ENCODE measurements at places on chromosomes 4 and X. TPM values are rescaled to one million over a fixed set of nuclear protein-coding genes. Genes with fewer than 3 reads are reported as not detected.
A peak's percentile ranks its signal among the peaks of the same experiment; 100 is the strongest.

- DNase-seq = no peak
Measured at GRCh38 chrX:10073671-10074070, 83.1 kb upstream of the CLCN4 start.

The NEIL3 gene
- 0.10 TPM for total RNA-seq

The BLOC1S4 gene
- total RNA-seq = 7.3 TPM

DNA sequence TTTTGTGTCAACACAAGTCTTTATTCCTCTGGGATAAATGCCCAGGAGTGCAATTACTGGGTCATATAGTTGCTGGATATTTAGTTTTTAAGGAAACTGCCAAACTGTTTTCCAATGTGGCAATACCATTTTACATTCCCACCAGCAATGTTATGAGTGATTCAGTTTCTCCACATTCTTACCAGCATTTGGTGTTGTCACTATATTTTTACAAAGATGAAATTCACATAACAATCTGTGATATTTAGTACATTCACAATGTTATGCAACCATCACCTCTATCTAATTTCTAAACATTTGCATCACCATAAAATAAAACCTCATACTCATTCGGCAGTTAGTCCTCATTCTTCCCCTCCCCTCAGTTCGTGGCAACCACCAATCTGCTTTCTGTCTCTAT is 75.0 kb downstream of the MAMLD1 start:
- no peak for DNase-seq

- DNase-seq = no peak
Measured at GRCh38 chr4:55543858-55544257, 2.9 kb downstream of the CLOCK start.

- peak; percentile 70 for DNase-seq
Measured at GRCh38 chr4:7857238-7857701, 82.4 kb downstream of the AFAP1 start.

- DNase-seq = no peak
Measured at GRCh38 chrX:6778544-6779503, 243.9 kb upstream of the VCX3A start.

DNA sequence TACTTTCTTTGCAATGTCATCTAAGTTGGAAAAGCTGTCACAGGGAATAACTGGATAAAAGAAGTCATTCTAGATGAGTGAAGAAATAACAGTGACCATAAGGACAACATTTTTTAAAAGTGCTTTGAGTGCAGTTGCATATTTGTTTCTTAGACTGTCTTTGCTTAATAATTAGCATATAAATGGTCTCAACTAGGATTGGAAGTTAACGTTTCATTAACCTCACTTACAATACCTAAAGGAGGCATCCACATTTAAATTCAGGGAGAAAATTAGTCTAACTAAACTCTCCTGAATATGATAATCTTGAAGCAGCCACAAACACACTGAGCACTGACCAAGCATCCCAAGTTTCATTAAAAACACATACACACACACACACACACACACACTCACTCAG is 780.7 kb downstream of the PCDH18 start:
- DNase-seq = no peak

DNA sequence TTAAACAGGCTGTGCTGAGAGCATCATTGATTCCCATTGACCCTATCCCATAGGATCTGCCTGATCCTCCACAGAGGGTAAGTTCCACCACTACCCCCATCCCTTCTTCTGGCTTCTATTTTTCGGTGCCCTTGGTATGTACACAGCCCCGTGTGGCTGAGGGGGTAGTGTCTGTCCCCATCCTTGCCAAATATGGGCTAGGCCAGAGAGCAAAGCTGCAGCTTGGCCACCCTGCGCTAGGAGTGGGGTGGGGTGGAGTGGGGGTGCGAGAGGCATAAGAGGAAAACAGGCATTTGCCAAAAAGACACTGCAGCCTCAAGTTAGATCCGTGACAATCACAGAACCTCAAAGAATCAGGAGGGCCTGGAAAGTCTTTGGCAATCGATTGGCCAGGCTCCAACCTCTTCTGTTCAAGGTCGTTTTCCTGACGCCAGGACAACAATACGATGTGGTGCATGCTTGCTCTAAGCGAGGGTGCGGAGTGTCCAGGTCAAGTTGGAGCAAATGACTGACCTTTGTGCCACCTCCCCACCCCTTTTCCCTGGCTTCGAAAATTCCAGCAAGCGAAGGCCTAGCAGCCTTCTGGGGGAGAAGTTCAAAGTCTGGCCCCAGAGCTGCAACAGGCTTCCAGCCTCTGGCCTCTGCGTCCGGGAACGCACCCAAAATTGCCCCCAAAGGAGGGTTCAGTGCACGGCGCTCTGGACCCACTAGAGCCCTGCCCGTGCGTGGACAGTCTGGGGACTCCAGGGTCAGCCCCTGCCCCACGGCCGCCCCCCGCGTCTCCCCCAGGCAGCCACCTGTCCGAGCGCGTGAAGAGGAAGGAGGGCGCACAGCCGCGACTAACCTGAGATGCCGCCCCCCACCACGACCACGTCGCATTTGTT is 598 bp downstream of the MAOB start:
- peak; percentile 31 for DNase-seq

The OCIAD2 gene
- total RNA-seq = 18.3 TPM

The CAMK2D gene
- total RNA-seq = 232 TPM

DNA sequence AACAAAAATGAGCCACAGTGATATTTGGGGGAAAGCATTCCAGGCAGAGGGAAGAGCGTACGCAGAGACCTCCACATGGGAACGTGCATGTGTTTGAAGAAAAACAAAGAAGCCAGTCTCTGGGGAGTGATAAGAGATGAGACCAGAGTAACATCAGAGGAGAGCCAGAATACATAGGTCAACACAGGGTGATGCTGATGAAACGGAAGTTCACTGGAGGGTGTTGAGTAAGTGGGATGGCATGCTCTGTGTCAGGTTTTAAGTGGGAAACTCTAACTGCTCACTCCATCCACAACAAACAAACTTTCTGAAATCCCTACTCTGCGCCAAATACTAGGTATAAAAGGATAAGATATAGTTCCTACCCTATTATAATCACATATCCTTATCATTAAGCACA is 110.0 kb downstream of the ARHGAP6 start:
- no peak for DNase-seq

DNA sequence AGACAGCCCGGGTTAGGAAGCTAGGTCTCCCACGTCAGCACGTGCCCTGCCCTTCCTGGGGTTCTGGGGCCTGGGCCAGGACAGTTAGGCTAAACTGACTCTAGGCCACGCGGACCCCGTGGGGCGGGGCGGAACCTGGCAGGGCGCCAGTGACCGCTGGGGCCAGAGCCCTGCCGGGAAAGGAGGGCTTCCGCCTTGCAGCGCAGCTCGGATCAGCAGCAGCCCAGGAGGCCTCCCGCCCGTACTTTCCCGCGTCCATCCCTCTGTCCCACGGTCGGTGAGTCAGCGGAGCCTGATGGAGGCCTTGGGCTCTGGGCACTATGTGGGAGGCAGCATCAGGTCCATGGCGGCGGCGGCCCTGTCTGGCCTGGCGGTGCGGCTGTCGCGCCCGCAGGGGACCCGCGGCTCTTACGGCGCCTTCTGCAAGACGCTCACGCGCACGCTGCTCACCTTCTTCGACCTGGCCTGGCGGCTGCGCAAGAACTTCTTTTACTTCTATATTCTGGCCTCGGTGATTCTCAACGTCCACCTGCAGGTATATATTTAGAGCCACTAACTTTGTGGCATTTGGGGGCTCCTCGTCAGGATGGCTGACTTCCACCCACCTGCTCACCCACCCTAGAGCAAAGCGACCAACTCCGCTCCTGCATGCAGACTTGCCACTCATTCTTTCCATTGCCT is at the start of gene SMIM10:
Gene SMIM10 (plus strand): TSS at position 191 of the 681 bp plus-strand sequence. CDS start 105 bp downstream, at position 296.
- peak; percentile 89 for DNase-seq

The IGSF1 gene
- 2.6 TPM for total RNA-seq

DNA sequence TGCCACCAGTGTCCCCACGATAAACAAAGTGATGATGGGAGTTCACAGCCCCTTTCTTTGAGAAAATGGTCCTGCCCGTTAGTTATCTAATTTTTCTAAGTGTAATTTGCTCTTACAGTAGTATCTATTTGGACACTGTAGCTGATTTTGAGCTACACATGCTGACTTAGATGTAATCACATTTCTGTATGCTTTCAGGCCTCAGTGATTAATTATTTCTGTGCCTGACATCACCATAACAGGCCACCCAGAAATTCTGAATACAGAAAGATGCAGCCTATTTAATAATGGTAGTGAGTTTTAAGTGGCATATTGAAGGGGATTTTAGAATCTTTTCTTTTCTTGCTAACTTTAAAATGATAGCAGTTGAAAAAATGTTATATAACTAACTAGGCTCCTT is 147.6 kb upstream of the ANXA10 start:
- no peak for DNase-seq

DNA sequence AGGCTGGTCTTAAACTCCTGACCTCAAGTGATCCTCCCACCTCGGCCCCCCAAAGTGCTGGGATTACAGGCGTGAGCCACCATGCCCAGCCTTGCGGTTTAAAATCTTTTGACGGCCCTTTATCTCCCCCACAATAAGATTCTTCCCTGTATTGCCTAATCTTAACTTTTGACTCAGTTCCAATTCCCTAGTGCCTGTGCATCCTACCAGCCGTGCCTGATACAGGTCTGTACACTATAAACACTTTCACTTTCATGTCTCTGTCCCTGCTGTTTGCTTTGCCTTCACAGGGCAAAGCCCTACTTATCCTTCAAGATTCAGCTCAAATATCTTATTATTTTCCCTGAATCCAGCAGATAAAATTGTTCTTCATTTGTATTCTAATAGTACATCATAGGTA is 74.6 kb downstream of the WDR44 start:
- no peak for DNase-seq

DNA sequence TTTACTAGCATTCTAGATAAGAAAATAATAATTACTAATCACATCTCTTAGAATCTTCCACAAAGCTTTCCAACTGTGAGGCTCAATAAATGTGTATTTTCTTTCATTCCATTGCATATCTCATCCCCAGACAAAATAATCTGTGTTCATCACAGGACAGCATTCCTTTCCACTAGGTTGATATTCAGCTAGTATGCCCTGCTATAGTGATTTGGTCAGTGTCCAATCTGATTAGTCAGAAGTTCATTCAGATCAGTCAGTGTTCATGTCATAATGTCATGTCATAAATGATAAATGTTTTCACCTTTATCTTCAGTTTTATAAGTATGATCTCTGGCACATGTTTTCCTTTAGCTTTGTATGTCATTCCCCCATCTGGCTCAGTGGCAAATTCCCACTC is 611.4 kb downstream of the KCTD8 start:
- no peak for DNase-seq

DNA sequence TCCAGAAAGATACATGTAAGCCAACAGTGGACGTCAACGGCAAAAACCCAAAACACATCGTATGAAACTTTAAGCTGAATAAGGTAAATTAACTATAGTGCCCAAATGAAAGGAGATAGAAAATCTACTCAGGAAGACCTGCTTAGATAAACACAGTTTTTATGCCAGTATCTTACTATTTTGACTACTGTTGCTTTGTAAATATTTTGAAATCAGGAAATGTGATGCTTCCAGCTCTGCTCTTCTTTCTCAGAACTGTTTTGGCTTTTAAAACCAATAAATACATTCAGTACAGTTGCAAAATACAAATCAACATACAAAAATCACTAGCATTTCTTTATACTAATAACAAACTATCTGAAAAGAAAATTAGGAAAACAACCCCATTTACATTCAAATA is 83.8 kb downstream of the SMARCA5 start:
- DNase-seq = no peak

DNA sequence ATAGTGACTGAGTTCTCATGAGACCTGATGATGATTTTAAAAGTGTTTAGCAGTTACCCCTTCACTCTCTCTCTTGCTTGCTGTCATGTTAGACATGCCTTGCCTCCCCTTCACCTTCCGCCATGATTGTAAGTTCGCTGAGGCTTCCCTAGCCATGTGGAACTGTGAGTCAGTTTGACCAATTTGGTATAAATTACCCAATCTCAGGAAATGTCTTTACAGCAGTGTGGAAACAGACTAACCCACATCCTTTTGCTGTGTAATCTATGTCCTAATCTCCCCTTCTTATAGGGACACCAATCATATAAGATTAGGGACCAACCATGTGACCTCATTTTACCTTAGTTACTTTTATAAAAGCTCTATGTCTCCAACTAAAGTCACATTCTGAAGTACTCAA is 677.8 kb downstream of the ADGRL3 start:
- DNase-seq = no peak

DNA sequence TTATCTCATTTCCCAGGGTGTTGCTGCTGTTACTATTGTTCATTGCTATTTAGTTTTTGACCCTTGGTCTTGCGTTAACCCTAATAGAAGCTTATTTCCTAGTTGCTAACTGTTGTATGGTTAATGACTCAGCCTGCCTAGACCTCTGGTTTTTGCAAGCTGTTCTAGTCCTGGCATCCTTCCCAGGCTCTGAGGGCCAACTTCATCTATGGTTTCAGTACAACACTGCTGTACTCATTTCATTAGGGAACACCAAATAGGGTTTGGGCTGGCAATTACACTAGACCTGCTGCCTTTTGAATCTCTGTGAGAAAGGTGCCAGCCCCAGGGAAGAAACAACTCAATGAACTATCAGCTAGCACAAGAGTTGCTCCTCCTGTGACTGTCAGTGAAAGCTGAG is 59.6 kb downstream of the DCX start:
- DNase-seq = peak; percentile 27

- no peak for DNase-seq
Measured at GRCh38 chrX:47746446-47746845, 87.5 kb upstream of the UXT start.

The NRK gene
- total RNA-seq = 1.8 TPM

GRCh38 chr4:81628489-81628888 is 156.8 kb upstream of the RASGEF1B start:
- DNase-seq = no peak

DNA sequence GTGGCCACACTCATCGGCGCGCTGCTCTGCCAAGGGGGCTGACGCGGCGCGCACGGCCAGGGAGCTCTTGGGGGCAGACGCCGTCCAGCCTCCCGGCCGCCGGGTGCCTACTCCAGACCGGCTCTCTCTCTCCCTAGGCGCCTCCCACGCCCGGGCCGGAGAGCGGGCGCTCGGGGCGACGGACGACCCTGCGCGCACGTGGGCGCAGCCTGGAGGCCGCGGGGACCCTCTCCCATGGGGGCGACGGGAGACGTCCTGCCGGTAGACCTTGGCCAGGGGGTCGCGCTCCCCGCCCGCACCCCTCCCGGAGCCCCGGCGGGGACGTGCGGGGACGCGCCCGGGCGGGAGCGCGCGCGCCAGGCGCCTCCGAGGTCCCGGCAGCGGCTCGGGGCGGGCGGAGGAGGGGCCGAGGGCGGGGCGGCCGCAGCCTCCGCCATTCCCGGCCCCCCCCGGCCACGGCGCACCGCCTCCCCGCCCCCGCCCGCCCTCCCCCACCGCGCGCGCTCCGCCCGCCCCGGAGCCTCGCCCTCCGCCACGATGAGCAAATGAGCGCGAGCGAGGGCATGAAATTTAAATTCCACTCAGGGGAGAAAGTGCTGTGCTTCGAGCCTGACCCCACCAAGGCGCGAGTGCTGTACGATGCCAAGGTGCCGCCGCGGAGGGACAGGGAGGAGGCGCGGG is at the start of gene MSL3:
Gene MSL3 (plus strand): TSS at position 519 of the 681 bp plus-strand sequence. CDS start 27 bp downstream, at position 546.
- peak; percentile 79 for DNase-seq

The REPS2 gene
- 8.0 TPM for total RNA-seq

GRCh38 chrX:6184900-6185515 is 43.7 kb downstream of the NLGN4X start:
- no peak for DNase-seq

The SYP gene
- 1.5 TPM for total RNA-seq

GRCh38 chr4:182729516-182729915 is 187.7 kb downstream of the DCTD start:
- DNase-seq = no peak

The LAGE3 gene
- total RNA-seq = 20.7 TPM

All from left ventricle myocardium superior (tissue), 1 donor.